ENCODE measurements at places on chromosomes 12 and 14.
A peak's percentile ranks its signal among the peaks of the same experiment; 100 is the strongest.

DNA sequence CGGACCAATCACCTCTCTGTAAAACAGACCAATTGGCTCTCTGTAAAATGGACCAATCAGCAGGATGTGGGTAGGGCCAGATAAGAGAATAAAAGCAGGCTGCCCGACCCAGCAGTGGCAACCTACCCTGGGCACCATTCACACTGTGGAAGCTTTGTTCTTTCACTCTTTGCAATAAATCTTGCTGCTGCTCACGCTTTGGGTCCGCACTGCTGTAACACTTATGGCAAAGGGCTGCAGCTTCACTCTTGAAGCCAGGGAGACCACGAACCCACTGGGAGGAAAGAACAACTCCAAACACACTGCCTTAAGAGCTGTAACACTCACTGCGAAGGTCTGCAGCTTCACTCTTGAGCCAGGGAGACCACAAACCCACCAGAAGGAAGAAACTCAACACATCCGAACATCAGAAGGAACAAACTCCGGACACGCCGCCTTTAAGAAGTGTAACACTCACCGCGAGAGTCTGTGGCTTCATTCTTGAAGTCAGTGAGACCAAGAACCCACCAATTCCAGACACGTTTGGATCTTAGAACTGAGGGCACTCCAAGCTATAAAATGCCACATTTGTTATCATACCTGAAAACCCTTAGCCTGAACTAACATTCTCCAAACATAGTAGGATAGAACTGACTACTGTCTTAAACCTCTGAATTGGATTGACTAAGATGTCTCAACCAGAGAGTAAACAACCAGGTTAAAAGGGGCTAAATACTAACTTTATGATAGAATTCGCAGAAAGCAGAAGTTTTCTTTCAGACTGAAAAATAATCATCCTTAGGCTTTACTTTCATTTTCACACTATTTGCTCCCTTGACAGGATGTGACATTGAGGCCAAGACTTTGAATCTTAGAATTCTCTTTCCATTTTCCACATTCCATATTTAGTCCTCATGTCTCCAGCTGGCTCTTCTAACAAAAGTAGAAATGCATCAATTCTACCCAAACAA, 33.6 kb downstream of the CDKL1 start:
- peak; percentile 40 for DNase-seq

DNA sequence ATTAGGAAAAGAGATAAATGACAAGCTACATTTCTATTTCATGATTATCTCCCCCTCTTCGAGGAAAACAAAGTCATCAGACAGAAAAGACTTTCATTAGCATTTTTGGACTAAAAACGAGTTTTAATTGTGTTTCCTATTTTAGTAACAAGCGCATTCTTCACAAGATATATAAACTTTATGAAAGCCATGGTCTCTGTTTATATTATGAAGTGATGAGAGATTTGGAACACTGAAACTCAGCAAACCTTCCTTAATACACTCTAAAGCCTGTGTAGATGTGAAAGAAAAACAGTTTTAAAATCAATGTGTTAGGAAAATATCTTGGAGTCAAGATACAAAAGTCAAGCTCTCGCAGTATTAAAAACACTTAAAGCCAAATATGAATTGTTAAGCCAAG, 539.1 kb downstream of the LRFN5 start:
- DNase-seq, result no peak

- no peak for DNase-seq
Measured at GRCh38 chr12:95673576-95673975, 117.0 kb downstream of the NTN4 start.

DNA sequence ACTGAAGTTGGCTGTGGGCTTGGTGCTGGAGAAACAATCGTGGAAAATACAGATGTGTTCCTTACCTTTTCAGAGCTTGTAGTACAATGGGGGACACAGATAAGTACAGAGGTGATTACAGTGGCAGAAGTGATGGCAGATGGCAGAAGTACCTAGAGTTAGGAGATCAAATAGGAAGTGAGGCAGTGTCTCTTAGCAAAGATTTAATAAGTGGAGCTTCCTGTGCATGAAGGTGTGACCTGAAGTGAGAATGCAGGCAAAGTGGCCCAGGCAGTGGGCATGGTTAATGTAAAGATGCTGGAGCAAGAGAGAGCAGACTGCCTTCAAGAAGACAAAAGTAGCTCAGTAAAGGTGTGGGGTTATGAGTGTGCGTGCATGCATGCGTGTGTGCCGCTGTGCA, 16.0 kb downstream of the LRRK2 start:
- DNase-seq, result no peak

DNA sequence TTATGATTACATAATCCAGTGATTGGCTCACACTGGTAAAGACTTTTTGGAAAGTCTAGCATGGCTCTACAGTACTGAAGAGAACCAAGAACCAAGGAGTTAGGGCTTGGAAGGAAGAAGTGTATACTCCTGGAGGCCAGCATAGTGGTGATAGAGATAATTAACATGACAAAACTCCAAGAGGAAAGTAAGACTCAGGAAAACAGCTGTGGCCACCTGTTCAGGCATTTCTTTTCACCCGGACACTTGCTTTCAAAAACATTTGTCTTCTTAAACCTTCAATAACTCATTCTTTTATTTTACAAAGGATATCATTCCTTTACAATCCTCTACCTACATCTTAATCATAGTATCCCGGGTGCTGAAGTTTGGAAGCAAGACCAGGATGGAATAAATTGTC, 50.9 kb downstream of the KLHL28 start:
- DNase-seq, result no peak

GRCh38 chr12:108349278-108349688, 10.2 kb upstream of the CMKLR1 start:
- peak; percentile 28 for DNase-seq

DNA sequence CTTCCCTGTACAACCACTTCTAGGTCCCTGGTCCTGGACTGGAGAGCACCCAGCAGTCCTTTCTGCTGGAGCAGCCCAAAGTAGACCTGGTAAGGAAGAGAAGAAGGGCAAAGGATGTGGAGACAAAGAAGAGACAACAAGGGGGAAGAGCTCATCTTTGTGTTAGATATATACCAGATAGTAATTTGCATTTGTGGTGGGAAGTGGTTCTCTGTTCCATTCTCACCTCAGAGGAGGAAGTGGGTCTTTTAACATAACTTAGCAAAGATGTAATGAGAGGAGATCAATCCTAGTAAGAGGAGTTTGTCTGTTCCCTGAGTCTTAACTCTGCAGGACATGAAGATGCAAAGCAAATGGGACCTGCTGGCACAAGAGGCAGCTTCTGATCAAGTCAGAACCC, 8.0 kb downstream of the CCDC198 start:
- no peak for DNase-seq

- no peak for DNase-seq
Measured at GRCh38 chr12:47207340-47207717, 127.6 kb upstream of the AMIGO2 start.

- DNase-seq, result no peak
Measured at GRCh38 chr12:22641353-22642053, 16.5 kb downstream of the ETNK1 start.

- DNase-seq, result peak; percentile 96
Measured at GRCh38 chr12:94099632-94100031, 48.7 kb upstream of the PLXNC1 start.

- DNase-seq, result peak; percentile 5
Measured at GRCh38 chr12:110688446-110689280, at the start of gene HVCN1. Gene HVCN1, minus strand, starts transcription at chr12:110689115. Its CDS starts 5,870 bp downstream, at chr12:110683245.

GRCh38 chr14:63178912-63179311, 25.3 kb upstream of the RHOJ start:
- DNase-seq, result peak; percentile 41

GRCh38 chr12:96107236-96107635, 71.8 kb upstream of the LTA4H start:
- DNase-seq, result no peak

DNA sequence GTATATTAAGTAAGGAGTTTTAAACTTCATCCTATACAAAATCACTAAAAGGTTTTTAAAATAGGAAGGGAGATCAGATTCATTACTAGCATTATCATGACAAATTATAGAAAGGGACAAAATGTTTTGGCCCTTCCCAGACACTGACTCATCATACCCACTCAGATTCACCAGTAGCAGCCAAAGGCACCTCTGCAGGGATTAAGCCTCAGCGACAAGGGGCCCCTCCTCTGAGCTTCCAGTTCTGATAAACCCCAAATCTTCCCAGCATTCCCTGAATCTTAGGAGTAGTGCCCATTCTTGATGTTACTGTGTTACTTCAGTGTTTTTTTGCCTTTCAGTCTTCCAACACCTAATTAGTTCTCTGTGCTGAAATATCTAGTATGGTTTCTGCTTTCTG, 14.5 kb downstream of the KRAS start:
- DNase-seq, result peak; percentile 51

- DNase-seq, result no peak
Measured at GRCh38 chr14:45073231-45073879, 10.6 kb upstream of the PRPF39 start.

DNA sequence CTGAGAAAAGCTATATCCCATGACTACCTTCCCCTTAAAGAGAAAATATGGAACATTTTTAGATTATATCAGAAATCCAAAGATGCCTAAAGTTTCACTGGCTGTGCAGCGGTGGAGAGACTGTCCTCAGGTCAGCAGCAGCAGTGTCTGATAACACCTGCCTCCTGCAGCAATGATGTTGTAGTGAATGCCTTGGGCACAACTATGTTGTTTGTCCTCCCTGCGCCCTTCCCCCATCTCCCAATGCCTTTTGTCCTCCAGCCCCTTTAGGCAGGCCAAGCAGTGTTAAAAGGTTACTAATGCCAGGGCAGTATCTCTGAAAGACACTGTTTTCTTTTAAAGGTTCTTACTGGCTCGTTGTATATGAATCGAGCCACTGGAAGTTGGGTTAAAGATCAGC, 13.2 kb downstream of the RTRAF start:
- no peak for DNase-seq

DNA sequence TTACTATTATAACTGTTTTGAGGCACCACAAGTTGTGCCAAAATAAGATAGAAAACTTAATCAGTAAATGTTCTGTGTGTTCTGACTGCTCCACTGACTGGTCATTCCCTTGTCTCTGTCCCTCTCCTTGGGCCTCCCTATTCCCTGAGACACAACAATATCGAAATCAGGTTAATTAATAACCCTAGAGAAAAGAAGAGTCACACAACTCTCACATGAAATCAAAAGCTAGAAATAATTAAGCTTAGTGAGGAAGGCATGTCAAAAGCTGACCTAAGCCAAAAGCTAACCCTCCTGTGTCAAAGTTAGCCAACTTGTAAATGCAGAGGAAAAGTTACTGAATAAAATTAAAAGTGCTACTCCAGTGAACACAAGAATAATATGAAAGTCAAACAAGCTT, 53.8 kb upstream of the CCDC196 start:
- no peak for DNase-seq

- DNase-seq, result no peak
Measured at GRCh38 chr12:11813438-11813813, 164.0 kb downstream of the ETV6 start.

Measured in iris pigment epithelial cell (primary cell).